SW 1271 (cell line): ENCODE measurements at places on chromosomes 6 and 20.

DNA sequence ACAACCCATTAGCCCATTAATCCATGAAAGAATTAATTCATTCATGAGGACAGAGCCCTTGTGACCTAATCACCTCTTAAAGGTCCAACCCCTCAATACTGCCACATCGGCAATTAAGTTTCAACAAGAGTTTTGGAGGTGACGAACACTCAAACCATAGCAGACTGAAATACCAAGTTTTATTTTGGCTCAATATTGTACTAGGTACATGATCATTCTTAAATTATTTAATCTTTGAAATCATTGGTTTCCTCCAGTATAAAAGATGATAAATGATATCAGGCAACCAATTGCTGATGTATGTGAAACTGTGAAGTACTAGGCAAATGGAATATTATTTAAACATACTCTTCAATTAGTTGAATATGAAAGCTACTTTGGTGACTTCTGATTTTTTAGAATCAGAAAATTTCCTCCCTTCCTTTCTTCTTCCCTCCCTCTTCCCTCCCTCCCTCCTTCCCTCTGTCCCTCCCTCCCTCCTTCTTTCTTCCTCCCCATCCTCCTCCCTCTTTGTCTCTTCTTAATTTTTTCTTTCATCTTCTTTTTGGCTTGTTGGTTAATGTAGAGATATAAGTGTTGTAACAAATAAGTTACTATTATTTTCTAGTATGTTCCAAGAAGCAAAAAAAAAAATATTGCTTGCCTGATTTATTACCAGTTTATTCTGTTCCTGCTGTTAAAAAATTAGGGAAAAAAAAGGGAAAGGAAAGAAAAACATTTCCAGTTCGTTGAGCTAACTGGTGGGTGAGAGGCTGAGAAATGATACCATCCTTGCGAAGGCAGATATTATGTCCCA lies 233.9 kb upstream of the ZNF217 start:
- DNase-seq = no peak

DNA sequence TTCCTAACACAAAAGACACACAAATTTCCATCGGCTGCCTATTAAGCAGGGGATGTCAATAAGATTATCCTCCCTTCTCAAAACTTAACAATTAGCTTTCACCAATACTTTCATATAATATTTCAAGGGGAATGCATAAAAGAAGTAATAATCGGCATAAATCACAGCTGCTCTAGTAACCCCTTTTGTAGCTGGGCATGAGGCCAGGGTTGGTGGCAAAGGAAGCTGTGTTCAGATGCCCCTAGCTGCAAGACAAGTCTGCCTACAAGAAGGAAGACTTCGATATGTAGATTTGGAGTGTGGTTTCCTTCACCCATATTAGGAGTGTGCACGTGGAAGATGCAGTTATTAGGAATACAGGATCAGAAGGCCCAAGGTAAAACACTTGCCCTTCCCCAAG lies 156.9 kb upstream of the SSTR4 start:
- no peak for DNase-seq

DNA sequence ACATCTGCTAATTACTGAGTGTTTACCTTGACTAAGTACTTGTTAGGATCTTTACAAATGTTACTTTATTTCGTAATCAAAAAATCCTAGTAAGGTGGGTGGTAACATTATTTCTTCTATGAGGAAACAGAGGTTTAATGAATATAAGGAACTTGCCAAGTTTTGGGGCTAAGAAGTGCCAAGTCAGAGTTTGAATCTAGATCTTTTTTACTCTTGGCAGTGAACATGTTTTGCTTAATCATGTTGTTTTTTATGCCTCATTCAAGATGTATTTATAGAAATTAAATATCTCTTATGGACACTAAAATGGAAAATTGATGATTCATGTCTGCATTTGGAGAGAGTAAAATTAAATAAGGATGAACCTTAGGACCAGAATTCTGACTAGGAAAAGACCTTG lies 393.7 kb downstream of the UTRN start:
- no peak for DNase-seq

- DNase-seq = no peak
Observed at GRCh38 chr6:133251688-133252087, 10.5 kb downstream of the EYA4 start.

GRCh38 chr6:26202811-26203583 lies 115.8 kb downstream of the HFE start:
- no peak for DNase-seq

GRCh38 chr20:57573242-57573641 lies 12.3 kb downstream of the PCK1 start:
- no peak for DNase-seq

DNA sequence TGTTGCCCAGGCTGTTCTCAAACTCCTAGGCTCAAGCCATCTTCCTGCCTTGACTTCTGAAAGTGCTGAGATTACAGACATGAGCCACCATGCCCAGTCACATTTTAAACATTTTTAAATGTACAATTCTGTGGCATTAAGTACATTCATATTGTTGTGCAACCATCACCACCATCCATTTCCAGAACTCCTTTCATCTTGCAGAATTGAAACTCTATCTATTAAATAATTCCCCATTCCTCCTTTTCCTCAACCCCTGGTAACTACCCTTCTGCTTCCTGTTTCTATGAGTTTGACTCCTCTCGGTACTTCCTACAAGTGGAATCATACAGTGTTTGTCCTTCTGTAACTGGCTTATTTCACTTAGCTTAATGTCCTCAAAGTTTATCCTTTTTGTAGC lies 103.8 kb upstream of the NAA20 start:
- DNase-seq = no peak

GRCh38 chr6:170192905-170193304 lies 98.0 kb downstream of the DLL1 start:
- no peak for DNase-seq

DNA sequence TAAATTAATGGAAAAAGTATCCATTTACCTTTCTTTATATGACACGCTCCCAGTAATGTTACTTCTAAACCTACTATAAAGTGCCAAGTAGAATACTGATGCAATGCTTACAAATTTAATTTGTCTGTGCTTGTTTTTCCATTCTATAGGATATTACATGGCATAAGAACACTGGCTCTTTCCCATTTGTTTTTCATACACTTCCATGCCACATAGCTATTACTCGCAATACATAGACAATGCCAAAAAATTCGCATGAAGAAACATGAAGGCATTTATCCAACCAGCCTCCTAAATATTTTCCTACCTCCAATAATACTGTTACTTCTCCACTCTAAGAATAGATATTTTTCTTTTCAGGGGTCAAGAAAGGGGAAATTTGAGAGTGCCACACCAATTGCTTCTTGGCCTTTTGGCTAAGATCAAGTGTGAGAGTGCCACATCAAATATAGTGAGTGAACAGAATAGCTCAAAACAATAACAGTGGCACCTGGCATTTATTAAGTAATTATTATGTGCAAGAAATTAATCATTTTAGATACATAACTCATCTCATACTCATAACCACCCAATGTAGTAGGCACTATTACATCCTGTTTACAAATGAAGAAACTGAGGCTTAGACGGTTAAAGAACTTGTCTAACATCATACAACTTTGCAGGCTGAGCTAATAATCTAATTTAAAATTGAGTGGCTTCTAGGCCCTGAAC lies 845 bp upstream of the DST start:
- DNase-seq = no peak

- DNase-seq = no peak
Observed at GRCh38 chr20:41373931-41374920, 7.6 kb upstream of the EMILIN3 start.

DNA sequence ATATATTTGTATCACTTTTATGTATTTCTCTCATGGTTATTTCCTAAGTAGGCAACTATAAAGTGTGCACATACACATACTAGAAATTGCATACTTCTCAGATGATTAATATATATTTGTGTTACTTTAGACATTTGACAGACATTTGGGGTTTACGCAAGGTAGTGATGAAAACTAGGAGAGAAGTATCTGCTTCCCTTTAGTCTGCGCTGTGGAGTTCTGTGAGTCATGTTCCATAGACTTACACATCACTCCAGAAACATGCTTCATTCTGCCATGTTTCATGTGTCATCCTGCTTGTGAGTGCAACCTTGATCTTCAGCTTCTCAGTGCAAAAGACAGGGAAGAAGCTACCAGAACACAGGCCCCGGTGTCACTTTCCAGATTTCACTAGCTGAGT lies 200.7 kb upstream of the BMP2 start:
- DNase-seq = no peak

DNA sequence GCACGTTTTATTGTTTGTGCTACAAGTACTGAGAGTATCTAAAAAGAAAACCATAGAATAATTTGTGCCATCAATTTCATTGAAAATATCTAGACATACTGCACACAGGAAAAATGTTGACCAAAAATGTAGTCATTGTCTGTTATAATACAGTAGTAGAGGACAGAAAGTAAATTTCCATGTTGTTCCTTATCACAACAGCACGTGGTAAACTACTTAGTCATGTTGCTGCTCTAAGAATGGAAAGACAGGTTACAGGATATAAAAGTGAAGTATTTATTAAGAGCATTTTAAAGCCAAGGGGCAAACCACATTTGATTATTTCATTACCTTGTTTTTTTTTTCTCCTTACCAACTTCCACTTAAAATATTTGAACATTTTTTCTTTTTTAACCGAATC lies 89.0 kb upstream of the CEP85L start:
- DNase-seq = no peak

DNA sequence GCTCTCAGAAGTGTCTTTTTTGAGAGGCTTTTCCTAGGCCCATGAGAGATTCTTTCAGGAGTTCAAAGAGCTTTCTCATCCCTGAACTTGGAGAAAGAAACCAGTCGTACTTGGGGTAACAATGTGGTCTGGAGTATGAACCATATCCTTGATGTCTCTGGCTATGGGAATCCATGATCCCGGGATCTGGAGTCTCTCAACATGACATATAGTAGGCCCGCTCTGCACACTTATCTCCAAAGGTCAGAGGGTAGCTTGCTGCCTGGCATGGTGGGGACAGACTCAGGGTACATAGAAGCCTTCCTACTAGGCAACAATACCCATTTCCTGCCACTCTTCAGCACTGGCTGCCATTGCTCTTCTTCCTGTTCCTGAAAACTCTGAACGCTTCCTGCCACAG lies 42.2 kb upstream of the NFATC2 start:
- no peak for DNase-seq

GRCh38 chr6:1604158-1605003 lies 5.3 kb upstream of the FOXC1 start:
- DNase-seq = no peak

- DNase-seq = no peak
Observed at GRCh38 chr20:5829241-5829809, 79.1 kb downstream of the SHLD1 start.

- DNase-seq = no peak
Observed at GRCh38 chr6:161618831-161619454, 345.1 kb upstream of the AGPAT4 start.

GRCh38 chr6:2103765-2104523 lies 141.5 kb downstream of the GMDS start:
- DNase-seq = peak; percentile 56

DNA sequence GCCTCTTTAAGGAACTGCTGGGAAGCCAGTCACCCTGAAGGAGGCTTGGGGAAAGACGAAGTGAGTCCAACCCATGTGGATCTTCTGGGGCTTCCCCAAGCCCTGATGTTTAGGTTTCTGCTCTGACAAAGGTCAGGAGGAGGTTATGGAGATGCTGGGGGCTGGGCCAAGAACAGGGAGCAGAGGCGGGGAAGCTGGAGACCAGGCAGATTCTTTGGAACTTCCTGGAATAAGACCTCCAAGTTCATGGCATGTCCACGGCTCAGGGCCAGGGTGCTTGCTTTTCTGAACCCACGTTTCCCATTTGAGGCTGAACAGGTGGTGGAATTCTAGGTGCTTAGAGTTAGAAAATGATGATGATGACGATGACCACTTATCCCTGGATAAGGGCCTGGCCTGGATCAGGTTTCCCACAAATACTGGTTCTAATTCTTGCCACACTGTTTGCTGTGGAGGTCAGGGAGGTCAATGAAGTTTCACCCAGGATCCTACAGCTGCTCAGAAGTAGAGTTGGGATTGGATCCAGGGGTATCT lies 30.0 kb upstream of the TGM2 start:
- no peak for DNase-seq

GRCh38 chr6:78598966-78599365 lies 268.4 kb upstream of the IRAK1BP1 start:
- DNase-seq = peak; percentile 95

DNA sequence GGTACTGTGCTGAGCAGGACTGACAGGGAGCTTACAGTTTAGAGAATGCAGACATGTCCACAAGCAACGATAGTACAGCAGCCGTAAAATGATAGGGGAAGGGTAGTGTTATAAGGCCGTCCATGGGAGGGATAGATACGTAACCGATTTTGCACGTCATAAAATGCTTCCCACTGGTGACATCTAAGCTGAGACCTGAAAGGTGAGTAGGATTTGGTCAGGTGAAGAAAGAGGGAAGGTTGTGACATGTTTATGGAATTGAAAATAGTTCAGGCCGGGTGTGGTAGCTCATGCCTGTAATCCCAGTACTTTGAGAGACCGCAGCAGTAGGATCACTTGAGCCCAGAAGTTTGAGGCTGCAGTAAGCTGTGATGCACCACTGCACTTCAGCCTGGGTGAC lies 25.6 kb downstream of the SNX9 start:
- DNase-seq = no peak

- no peak for DNase-seq
Observed at GRCh38 chr6:1587977-1588376, 21.7 kb upstream of the FOXC1 start.

DNA sequence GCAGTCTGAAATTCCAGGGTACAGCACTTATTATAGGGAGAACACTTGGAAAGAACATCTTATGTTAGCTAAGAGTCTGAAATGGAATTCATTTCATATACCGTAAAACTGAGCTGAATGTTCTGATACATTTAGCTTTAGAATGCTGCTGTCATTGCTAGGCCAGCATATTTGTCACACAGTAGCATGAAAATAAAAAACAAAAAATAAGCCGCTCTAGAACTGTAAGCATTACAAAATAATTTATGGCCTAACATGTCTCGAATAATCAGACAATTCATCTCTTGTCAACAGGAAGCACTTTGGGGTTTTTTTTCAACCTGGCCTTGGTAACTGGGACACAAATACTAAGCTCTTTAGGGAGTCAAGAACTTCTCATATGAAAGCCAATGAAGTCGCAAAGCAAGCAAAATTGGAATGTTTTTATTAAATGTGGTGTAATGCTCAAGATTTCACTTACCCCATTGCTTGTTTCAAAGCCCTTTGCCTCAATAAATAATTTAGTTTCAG lies 115.7 kb downstream of the PHACTR1 start:
- no peak for DNase-seq

- DNase-seq = no peak
Observed at GRCh38 chr20:7015257-7015656, 247.8 kb downstream of the BMP2 start.

- DNase-seq = no peak
Observed at GRCh38 chr20:44810391-44811149, at the start of gene RIMS4. Gene RIMS4, minus strand, starts transcription at chr20:44810546. Its CDS starts 275 bp downstream, at chr20:44810271.

GRCh38 chr6:125082908-125083683 lies 70.5 kb upstream of the TPD52L1 start:
- DNase-seq = no peak

DNA sequence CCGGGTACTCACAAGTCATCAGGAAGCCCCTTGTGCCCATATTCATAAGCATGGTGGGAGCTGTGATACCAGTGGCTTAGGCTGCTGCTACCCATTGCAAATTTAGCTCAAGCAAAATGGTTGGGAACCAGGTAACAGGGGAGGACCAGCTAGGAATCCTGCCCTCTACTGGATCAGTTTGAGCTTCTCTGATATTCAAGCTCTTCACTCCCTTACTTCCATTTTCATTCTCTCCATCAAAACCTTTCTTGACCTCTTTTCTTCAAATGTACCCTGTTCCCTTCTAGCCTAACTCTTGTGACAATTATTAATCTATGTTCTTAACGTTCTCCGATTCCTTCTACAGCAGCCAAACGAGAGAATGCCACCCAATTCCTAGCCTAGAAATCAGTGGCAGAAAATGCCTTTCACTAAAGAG lies 9.7 kb downstream of the NOL7 start:
- peak; percentile 64 for DNase-seq
